Activated naive CD8-positive, alpha-beta T cell treated with anti-CD3 and anti-CD28 coated beads for 36 hours (primary cell): ENCODE measurements at places on chromosomes 1 and 21.

DNA sequence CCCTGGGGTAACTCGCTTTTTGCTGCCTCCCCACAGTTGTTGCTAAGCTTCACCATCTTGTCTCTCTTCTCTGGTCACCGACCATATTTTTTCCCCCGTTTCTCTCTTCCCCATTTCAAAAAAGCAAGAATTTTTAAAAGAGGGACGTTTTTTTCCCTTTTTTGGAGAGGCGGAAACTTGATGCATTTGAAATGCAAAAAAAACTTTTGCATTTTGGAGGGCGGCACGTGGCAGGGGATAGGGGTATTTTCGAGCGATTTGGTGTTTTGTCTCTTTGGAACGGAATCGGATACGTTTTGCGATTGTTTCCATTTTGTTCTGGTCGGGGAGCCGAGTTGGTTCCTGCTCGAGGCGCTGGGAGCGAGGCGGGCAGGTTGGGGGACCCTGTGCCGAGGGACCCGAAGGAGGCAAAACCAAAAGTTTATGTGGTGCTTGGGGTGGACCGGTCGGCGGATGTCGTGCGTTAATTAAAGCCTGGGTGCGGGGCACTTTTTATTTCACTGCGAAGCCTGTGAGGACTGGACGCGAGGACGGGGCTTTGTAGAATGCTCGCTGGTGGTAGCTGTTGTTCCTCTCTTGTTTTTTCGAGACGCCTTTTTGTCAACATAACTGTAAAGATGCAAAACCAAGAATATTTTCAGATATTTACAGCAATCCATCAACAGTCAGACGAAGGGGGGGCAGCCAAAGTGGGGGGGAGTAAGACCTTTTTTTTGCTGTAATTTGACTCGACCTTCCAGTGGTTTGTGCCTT is 884 bp downstream of the H3-3A start:
- peak; percentile 46 for DNase-seq

DNA sequence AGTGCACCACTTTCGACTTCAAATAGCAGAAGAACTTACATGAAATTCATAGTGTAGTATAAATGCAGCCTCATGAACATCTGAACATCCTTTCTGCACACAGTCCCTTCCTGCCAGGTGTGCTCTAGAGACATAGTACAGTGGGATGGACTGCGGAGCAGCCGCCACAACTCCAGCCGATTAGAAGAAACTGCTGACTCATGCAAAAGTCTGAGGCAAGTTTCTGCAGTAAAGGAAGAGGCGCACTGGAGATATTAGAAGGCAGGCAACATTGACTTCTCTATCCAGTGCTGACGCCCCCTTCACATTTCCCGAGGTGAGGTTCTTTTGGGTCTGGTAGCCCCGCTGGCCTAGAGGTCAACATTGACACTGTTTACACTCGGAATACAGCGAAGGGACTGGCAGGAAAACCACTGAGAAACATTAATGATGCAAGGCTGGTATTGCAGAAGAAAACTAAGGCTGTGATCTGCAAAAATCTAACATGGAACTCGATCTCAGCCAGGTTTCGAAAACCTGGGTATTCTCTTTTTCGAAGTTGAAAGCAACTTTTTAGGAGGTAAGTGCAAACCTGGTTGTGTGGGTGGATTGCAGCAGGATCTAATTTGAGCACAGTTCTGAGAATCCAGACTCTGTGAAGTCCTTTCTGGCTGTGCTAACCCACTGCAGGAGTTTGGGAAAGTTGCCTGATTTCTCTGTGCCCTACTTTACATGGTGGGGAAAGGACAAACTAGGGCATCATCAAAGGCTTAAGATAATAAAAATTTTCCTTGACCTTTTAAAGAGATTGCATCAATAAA is 90.7 kb downstream of the CDC7 start:
- no peak for DNase-seq

- DNase-seq, result no peak
Observed at GRCh38 chr21:30340714-30341573, 3.5 kb upstream of the KRTAP27-1 start.

- DNase-seq, result no peak
Observed at GRCh38 chr1:119853155-119853554, 41.9 kb upstream of the REG4 start.

DNA sequence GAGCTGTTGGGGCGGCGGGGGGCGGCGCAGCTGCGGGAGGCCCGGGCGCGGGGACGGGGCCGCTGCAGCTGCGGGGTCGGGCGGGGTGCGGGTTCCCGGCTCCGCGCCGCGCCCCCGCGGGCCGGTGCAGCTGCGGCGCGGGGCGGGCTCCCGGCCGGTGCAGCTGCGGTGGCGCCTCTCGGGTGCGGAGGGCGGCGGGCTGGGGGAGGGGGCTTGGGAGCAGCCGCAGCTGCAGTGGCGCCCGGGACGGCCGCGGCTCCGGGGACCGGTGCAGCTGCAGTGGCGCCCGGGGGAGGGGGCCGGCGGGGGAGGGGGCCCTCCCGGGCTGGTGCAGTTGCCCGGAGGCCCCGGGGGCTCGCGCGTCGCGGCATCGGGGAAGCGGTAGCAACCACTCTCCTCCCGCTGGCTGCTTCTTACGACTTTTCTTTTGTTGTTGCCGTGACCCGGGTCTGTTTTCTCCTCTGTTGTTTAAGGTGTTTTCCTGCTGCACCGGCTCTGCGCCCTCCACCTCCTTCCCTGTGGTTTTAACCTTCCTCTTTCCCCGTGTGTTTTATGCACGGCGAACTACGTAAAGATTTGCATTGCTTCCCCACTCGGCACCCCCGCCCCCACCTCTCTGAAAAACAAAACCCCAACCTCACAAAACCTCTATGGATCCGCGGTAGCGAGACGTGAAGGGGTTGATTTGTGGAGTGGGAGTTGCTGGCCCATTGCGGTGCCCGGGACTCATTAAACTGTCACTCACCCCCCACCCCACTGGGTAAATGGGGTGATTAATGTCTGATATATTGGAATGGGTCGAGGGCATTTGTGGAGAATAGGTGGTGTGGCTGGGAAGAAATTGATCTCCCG is 1.7 kb upstream of the ZBTB18 start:
- peak; percentile 39 for DNase-seq

GRCh38 chr1:207335695-207336363 is 14.4 kb downstream of the CD55 start:
- DNase-seq, result no peak

DNA sequence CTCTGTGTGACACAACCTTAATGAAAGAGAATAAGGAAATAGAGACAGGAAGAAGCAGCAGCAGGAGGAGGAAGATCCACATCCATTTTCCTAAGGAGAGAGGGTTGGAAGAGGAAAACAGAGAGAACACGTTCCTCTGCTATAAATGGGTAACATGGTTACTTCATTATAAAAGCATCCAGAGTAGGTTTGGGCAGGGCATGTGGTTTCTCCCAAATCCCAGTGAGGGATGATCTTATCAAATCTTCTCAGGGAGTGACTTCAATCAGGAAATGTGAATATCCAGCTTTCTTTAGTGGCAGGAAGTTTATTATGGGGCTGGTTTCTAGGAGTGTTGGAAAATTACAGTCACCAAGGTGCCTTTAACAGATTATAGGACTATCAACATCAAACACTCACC is 11.1 kb downstream of the CYP2J2 start:
- DNase-seq, result no peak

- peak; percentile 9 for DNase-seq
Observed at GRCh38 chr1:53024117-53024516, 37.9 kb upstream of the PODN start.

- DNase-seq, result no peak
Observed at GRCh38 chr1:234672349-234673135, 62.6 kb upstream of the IRF2BP2 start.

GRCh38 chr1:32539584-32540571 is 651 bp downstream of the ZBTB8A start:
- peak; percentile 35 for DNase-seq
